Neural crest cell (in vitro differentiated cells): ENCODE measurements at places on chromosomes 1 and 21. TPM values are rescaled to one million over a fixed set of nuclear protein-coding genes. Genes with fewer than 3 reads are reported as not detected.

The FAM3B gene
- total RNA-seq, result 0.23 TPM in 1 of 2 replicates, not detected in the other

- H3K27me3 ChIP-seq, result peaks cover 5% of the 10 kb centered on the region
- no peak for DNase-seq
- H3K36me3 ChIP-seq, result peaks cover 7% of the 10 kb centered on the region
- H3K27ac ChIP-seq, result no peak overlapping the region
These were observed 18.9 kb upstream of the BATF3 start for GRCh38 chr1:212718499-212718898.

The COL24A1 gene
- total RNA-seq, result 0.20 and 0.35 TPM in 2 replicates

The NECTIN4 gene
- not detected in 2 replicates for total RNA-seq

GRCh38 chr1:232474826-232475225, 155.1 kb downstream of the SIPA1L2 start:
- peaks cover 24% of the 10 kb centered on the region for H3K36me3 ChIP-seq
- peaks cover 64% of the 10 kb centered on the region for H3K4me1 ChIP-seq
- DNase-seq, result no peak
- H3K4me3 ChIP-seq, result no peak overlapping the region
- H3K27me3 ChIP-seq, result no peaks in the 10 kb centered on the region
- H3K27ac ChIP-seq, result no peak overlapping the region

DNA sequence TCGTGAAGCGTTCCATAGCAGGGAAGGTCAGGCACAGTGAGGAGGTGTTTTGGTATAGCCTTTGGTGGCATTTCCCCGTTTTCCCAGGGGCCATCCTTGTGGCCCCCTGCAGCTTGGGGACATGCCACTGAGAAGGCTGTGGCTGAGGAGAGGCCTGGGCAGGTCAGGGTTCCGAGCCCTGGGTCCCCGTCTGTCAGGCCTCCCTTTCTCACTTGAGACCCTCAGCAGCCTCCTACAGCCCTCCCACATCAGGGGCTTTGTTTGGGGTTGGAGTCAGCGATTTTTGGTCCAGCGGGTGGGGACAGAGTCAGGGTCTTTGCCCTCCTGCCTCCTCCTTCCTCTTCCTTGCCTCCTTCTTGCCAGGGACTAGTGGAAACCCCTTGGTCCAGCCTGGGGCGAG, 22.2 kb downstream of the LDLRAP1 start:
- no peaks in the 10 kb centered on the region for H3K36me3 ChIP-seq
- peak overlapping the region; percentile 79 for H3K4me3 ChIP-seq
- DNase-seq, result no peak
- peaks cover 92% of the 10 kb centered on the region for H3K4me1 ChIP-seq
- no peaks in the 10 kb centered on the region for H3K27me3 ChIP-seq
